ENCODE measurements at places on chromosomes 16 and 17.

GRCh38 chr16:88734361-88734728 is 28.0 kb downstream of the CTU2 start:
- no peak for DNase-seq

GRCh38 chr17:5896215-5896614 is 174.0 kb upstream of the WSCD1 start:
- DNase-seq, result no peak

DNA sequence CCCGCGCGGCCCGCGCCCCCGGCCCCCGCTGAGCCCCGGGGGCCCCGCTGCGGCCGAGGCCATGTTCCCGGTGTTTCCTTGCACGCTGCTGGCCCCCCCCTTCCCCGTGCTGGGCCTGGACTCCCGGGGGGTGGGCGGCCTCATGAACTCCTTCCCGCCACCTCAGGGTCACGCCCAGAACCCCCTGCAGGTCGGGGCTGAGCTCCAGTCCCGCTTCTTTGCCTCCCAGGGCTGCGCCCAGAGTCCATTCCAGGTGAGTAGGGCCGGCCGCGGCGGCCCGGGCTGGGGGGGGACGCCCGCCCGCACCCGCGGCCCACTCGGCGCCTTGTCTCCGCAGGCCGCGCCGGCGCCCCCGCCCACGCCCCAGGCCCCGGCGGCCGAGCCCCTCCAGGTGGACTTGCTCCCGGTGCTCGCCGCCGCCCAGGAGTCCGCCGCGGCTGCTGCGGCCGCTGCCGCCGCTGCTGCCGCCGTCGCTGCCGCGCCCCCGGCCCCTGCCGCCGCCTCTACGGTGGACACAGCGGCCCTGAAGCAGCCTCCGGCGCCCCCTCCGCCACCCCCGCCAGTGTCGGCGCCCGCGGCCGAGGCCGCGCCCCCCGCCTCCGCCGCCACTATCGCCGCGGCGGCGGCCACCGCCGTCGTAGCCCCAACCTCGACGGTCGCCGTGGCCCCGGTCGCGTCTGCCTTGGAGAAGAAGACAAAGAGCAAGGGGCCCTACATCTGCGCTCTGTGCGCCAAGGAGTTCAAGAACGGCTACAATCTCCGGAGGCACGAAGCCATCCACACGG is 504 bp downstream of the MAZ start:
- no peak for DNase-seq

- peak; percentile 24 for DNase-seq
Measured at GRCh38 chr16:48394355-48394703, 9.1 kb upstream of the SIAH1 start.

DNA sequence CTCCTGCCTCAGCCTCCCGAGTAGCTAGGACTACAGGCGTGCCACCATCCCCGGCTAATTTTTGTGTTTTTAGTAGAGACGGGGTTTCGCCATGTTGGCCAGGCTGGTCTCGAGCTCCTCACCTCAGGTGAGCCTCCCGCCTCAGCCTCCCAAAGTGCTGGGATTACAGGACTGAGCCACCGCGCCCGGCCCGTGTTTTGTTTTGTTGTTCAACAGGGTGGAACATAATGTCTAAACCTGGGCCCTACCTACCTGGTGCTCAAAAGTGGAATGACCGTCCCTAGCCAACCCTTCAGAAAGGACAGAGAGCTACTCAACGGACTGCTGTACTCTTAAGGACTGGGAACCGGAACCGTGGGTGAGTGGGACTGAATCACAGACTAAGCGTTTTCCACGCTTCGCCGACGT is 772 bp upstream of the KIF22 start:
- no peak for DNase-seq

- DNase-seq, result peak; percentile 58
Measured at GRCh38 chr16:46857368-46857945, 26.5 kb upstream of the C16orf87 start.

- DNase-seq, result no peak
Measured at GRCh38 chr17:82970818-82971590, 108.4 kb upstream of the METRNL start.

- DNase-seq, result no peak
Measured at GRCh38 chr16:25034911-25035310, 19.7 kb upstream of the ARHGAP17 start.

DNA sequence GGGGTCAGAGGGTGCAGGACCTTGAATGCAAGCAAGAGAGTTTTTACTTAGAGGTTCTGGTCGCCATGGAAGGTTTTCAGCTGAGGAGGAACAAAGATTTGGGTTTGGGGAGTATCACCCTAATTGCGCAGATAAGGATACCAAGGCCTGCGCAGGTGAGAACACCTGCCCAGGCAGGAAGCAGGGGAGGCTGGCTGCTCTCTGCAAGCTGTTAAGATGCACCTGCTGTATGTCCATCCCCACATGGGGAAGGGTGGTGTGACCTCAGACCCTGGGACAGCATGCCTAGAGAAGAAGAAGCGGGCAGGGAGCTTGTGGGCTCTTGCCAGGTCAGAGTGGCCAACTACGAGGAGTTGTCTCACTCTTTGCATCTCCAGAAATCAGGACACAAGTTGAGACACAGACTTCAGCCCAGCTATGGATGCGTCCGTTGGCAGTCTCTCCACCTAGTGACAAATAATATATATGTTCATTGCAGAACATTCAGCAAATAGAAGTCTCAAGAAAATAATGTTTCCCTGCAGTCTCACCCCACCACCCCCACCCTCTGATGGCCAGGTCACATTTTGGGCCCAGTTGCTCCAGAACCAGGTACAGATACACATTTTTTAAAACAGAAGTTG is 77.7 kb downstream of the SREBF1 start:
- DNase-seq, result no peak

GRCh38 chr16:52092126-52092525 is 454.8 kb downstream of the TOX3 start:
- DNase-seq, result no peak

- DNase-seq, result no peak
Measured at GRCh38 chr17:16425202-16425601, 9.8 kb downstream of the TRPV2 start.

GRCh38 chr17:46887717-46888116 is 35.2 kb upstream of the GOSR2 start:
- DNase-seq, result no peak

DNA sequence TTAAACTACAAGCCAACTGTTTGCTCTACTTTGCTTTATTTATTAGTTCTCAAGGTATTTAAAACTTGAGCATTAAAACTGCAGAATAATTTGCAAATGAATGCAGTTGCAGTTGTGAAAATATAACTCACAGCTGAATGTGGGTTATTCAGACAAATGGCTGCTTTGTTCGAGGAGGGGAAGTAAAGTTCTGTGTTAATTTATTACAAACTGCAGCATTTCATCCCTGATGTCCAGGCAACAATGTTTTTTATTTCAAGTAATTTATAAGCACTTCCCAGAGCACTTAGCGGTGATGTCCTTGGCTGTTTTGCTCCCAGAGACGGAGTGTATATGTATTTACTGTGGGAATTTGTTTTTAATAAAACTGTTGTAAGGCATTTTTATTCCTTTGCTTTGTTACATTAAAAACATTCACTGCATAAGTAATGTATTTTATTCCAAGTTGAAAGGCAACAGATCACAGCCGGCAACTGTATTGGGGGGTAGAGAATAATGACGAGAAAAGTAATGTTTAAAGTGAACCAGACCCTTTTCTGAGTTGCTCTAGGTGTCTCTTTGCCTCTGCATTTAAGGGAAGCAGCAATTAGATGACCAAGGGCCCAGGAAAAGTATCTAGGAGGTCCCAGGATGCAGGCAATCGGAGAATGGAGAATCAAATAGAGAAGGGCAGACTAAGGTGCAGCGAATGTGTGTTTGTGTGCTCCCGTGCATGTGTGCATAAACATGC is 291.2 kb upstream of the SALL1 start:
- no peak for DNase-seq

DNA sequence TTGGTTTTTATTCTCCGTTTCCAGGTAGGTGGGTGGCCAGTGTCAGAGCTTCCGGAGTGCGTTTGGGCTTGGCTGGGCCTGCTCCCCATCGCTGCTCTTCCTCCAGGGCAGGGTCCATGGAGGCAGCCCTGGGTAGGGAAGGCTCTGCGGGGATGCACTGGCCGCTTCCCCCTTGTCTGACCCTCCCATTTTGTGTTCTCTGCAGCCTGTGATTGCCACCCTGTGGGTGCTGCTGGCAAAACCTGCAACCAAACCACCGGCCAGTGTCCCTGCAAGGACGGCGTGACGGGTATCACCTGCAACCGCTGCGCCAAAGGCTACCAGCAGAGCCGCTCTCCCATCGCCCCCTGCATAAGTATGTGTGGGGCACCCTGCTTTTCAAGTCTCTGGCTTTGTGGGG is 158.3 kb downstream of the NTN1 start:
- DNase-seq, result no peak

- no peak for DNase-seq
Measured at GRCh38 chr17:53749178-53749577, 73.5 kb upstream of the KIF2B start.

- no peak for DNase-seq
Measured at GRCh38 chr17:49029801-49030200, 32.6 kb downstream of the IGF2BP1 start.

GRCh38 chr16:48919791-48920190 is 309.8 kb upstream of the N4BP1 start:
- no peak for DNase-seq

DNA sequence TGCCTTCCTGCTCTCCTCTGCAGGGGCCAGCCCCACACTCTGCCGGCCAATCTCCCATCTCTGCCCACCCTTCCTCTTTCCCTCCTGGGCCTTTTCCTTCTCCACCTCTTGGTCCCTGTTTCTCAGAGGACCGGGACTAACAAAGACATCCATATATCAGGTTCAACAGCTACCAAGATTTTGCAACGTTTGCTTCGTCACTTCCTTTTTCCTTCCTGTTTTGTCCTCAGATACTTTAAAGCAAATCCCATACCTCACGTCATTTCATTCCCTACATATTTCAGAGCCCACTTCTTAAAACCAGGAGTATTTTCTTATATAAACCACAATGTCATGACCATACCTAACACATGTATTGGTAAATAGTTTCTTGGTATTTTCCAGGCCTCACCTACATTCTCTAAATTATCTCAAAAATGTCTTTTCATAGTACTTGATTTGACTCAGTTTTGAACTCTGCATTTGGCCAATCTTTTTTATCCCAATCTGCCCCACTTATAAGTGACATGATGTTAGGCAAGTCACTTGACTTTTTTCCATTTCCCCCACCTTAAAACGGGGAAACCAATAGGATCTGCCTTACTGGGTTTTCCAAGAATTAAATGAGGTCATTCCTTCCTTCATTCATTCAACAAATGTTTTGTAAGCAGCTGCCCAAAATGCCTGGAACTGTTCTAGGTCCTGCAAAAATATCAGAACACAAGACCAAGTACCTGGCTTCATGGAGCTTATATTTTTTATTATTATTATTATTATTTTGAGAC is 7.2 kb upstream of the USP10 start:
- DNase-seq, result no peak

GRCh38 chr17:53948323-53948722 is 125.6 kb downstream of the KIF2B start:
- no peak for DNase-seq

DNA sequence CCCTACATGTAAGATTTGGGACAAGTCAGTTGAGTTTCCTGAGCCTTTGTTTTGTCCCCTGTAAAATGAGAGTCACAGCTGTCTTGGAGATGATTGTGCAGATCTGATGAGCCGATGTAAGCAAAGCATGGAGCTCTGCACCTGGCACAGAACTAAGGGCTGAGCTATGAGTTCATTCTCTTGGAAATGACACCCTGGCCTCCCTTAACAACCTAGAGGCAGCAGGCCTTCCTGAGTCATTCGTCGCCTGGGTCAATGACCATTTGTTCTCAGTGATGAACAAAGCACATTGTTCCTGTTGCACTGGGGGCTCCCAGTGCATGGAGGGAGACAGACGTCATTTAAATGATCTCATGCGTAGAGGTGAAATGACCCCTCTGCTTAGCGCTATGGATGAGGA is 62.8 kb upstream of the GCSH start:
- DNase-seq, result peak; percentile 33

DNA sequence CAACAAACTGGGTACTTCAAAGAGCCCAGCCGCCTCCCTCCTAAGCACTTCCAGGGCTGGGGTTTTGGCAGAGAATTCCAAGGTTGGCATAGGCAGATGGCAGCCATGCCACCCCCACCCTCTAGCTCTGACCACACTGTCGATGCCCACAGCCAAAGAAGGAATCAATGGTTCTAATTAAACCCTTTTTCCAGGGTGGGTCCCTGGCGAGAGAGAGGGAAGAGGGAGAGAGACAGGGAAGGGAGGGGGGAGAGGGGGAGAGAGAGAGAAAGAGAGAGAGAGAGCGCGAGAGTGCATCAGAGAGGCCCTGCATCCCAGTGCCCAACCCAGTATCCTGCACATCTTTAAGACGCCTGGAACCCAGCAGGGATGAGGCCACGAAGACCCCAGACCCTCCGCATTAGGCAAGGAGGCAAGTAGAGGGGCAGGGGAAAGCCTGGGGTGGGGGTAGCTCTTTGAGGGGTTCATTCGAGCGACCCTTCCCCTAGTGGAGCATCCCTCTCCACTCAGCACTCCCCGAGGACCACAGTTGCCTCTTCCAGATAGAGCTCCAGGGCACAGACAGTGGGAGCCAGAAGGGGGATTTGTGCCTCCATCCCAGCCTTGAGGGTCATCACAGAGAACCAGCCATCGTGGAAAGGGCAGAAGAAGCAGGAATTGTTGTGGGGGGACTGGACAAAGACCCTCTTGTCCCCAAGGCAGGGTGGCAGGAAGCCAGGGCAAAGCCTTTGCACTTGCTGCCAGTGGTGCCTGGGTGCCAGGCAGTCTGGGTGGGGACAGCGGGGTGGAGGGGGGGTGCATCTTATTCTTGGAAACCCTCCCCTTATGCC is 2.6 kb downstream of the SRCIN1 start:
- peak; percentile 31 for DNase-seq

GRCh38 chr17:73639932-73640331 is 4.3 kb downstream of the SDK2 start:
- DNase-seq, result no peak

- DNase-seq, result no peak
Measured at GRCh38 chr16:28554634-28555423, 1.1 kb downstream of the SGF29 start.

DNA sequence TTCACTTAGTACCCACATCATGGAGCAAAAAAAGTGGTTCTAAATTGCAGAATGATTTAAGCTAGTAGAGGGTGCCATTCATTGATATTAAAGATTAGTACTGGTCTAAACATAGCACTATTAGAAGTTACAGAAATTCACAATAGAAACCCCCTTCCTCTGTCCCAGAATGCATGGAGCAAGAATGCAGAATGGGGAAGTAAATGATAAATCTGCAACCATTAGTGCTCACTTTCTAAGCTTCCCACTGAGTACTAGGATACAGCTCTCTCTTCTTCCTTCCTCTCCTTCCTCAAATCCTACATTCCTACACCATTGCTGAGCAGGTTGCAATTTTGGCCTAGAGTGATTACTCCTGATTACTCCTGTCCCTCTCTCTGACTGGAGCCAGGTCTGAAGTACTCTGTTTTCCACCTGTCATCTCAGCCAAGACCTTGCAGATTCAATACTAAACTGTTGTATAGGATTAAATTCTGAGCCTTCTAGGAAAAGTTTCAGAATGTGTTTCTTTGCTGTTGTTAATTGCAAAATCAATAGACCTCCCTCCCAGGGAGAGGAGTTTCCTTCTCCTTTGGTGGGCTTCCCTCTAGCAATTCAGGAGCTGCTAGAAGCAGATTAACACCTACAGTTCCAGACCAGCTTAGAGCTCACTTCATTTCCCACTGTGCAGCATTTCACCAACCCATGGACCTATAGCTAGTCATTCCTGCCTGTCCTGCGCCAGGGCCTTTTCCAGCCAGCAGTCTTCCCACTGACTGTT is 165.5 kb upstream of the TBX2 start:
- DNase-seq, result no peak
